ENCODE measurements at places on chromosomes 2 and 18. TPM values are rescaled to one million over a fixed set of nuclear protein-coding genes. Genes with fewer than 3 reads are reported as not detected.

GRCh38 chr2:85395912-85396475 is 14.2 kb downstream of the CAPG start:
- no peak for DNase-seq

DNA sequence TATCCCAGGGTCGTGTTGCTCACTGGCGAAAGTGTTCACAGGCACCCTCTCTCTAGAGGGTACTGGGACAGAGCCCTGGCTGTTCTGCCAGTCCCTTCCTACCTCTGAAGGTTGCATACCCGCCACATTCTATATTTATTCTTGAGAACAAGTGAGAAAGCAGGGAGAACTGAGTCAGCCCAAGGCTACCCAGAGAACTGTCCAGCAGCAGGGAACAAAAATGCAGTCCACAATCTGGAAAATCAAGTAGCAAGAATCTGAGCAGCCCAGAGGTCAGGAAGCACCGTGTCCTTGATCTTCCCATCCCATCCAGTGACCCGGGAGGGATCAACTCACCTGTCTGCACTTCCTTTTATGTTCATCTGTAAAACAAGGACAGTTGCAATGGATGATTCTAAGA is 164.1 kb downstream of the FBXO15 start:
- DNase-seq: no peak

- DNase-seq: no peak
Measured at GRCh38 chr18:68925268-68925667, 127.4 kb downstream of the CCDC102B start.

DNA sequence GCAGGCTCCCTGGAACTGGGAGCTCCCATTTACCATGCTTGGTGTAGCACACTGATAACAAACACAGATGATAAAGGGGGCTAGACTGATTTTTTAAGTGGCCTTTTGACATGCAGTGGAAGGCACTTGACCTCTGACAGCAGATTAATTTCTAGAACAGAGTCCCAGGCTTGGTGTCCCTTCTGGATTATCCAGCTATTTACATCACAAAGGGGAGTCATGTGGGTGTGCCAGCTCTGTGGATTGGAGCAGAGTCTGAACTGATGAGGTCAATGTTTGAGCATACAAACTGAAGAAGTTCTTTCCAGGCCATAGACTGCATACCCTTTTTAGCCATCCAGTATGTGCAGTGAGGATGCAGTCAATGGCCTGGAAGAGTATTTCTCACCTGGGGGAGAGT is 31.5 kb upstream of the SIX2 start:
- no peak for DNase-seq

Gene CFAP65
- total RNA-seq: 0.11 TPM

Gene EDAR
- total RNA-seq: not detected

GRCh38 chr2:37020212-37020886 is 54.0 kb upstream of the STRN start:
- DNase-seq: peak; percentile 23

Gene FSHR
- total RNA-seq: not detected

Gene LOXHD1
- not detected for total RNA-seq

DNA sequence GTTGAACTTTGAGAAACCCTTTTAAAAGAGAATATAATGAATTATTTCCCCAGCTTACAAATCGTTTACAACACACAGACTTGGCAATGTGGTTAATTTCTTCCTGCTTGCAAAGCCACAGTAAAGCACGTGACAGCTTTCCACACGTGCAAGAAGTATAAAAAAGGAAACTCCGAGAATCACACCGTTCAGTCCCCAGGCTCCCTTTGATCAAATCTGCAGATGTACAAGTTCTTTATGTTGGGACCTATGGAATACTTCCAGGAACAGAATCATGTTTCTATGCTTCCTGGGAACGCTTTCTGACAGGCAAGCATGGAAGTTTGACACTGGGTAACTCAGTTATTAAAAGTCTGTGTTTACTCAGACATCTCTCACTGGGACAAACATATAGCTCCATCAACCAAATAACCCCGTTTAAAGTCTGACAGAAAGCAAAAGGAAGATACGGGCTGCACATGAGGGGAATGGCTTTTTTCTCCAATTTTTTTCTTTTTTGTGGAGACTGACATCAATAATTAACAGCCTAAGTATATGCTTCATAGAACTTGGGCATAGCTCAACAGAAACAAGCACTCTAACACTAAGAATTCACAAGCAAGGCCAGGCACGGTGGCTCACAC is 134.8 kb downstream of the EIPR1 start:
- DNase-seq: no peak

GRCh38 chr18:75638776-75639471 is 211.4 kb upstream of the SMIM21 start:
- DNase-seq: peak; percentile 48

- DNase-seq: no peak
Measured at GRCh38 chr18:24234330-24234729, 95.5 kb downstream of the CABYR start.

- no peak for DNase-seq
Measured at GRCh38 chr2:143960177-143960576, 559.7 kb downstream of the ZEB2 start.

Gene UNC80
- total RNA-seq: not detected

Gene IL1RL2
- total RNA-seq: not detected

DNA sequence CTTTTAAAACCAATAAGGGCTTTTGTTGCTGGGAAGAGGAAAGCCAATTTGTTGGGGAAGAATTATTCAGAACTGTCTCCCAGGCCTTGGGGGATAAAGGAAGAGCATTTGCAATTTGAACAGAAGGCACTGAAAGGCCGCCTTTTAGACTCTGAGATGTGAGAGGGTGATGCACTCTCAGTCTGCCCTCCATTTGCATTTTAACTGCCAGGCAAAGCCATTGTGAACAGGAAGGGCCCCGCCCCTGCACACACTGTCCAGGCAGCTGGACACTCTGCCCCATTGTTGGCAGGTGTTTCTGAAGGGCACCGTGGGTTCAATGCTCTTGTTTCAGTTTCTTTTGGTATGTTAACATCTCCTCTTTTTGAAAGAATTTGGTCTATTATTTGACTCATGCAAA is 169.5 kb upstream of the COPS8 start:
- DNase-seq: no peak
